ENCODE measurements at places on chromosomes 6 and 20. TPM values are rescaled to one million over a fixed set of nuclear protein-coding genes. Genes with fewer than 3 reads are reported as not detected.

DNA sequence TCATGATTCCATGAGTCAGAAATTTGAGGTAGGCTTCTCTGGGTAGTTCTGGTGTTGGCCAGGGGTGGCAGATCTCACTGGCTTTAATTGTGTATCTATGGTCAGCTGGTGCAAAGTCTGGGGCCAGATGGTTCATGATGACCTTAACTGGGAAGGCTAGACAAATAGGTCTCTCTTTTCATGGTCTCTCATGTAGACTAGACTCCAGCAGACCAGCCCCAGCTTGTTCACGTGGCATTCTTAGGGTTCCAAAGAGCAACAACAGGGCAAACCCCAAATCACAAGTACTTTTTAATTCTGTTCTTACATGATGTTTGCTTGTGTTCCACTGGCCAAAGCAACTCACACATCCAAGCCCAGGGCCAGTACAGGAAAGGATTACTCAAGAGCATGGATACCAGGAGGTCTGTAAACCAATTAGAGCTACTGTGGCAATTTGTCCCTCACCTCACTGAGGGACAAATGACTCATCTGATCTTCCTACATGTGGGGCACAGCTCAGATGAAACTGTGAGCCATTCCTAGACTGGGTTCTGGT, 79.5 kb upstream of the PBOV1 start:
- peaks cover 16% of the 10 kb centered on the region for H3K27me3 ChIP-seq
- no peaks in the 10 kb centered on the region for H3K36me3 ChIP-seq
- H3K4me3 ChIP-seq = no peak overlapping the region
- no peak overlapping the region for H3K27ac ChIP-seq
- no peak for DNase-seq

Gene ADGRF1
- total RNA-seq = not detected

Gene KIF6
- total RNA-seq = 1.8 TPM

GRCh38 chr6:48136856-48137255, 25.9 kb upstream of the PTCHD4 start:
- no peak overlapping the region for H3K27ac ChIP-seq
- H3K4me3 ChIP-seq = no peak overlapping the region
- peaks cover 40% of the 10 kb centered on the region for H3K4me1 ChIP-seq
- no peaks in the 10 kb centered on the region for H3K27me3 ChIP-seq

DNA sequence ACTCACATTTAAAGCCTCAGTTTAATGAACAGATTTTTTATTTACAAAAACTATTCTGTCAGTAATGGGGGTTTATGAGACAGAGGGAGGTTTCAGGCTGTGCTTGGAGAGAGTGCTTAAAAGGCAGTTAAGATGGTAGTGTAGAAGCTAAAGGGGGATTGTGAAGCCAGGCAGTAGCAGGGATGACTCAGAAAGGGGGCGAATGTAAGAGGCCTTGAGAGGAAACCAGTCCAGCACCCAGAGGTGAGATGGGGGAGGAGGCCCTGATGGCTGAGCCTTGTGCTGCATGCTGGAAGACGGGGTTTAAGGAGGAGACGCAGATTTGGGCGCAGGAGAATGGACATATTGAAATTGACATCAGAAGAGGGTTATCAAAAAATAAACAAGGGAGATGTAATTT, 6.6 kb upstream of the SERPINB9 start:
- no peaks in the 10 kb centered on the region for H3K36me3 ChIP-seq
- no peaks in the 10 kb centered on the region for H3K4me1 ChIP-seq
- peaks cover 9% of the 10 kb centered on the region for H3K27me3 ChIP-seq
- H3K27ac ChIP-seq = no peak overlapping the region
- H3K4me3 ChIP-seq = no peak overlapping the region

- H3K4me3 ChIP-seq = no peak overlapping the region
- no peak for DNase-seq
- H3K4me1 ChIP-seq = peaks cover 4% of the 10 kb centered on the region
- peaks cover 11% of the 10 kb centered on the region for H3K36me3 ChIP-seq
Measured at GRCh38 chr20:20593447-20594170, 118.8 kb downstream of the RALGAPA2 start.

Gene WFDC12
- not detected for total RNA-seq

GRCh38 chr6:148169706-148170105, 172.9 kb upstream of the SASH1 start:
- DNase-seq = no peak
- no peak overlapping the region for H3K27ac ChIP-seq
- peaks cover 1% of the 10 kb centered on the region for H3K4me1 ChIP-seq
- H3K36me3 ChIP-seq = no peaks in the 10 kb centered on the region
- H3K27me3 ChIP-seq = no peaks in the 10 kb centered on the region
- no peak overlapping the region for H3K4me3 ChIP-seq

GRCh38 chr6:147751232-147751631, 242.7 kb downstream of the SAMD5 start:
- H3K27me3 ChIP-seq = no peaks in the 10 kb centered on the region
- H3K4me3 ChIP-seq = no peak overlapping the region
- H3K36me3 ChIP-seq = peaks cover 4% of the 10 kb centered on the region
- no peak for DNase-seq
- peaks cover 19% of the 10 kb centered on the region for H3K4me1 ChIP-seq

- H3K27ac ChIP-seq = no peak overlapping the region
- no peaks in the 10 kb centered on the region for H3K36me3 ChIP-seq
- no peaks in the 10 kb centered on the region for H3K4me1 ChIP-seq
- H3K27me3 ChIP-seq = peaks cover 15% of the 10 kb centered on the region
Measured at GRCh38 chr20:19626896-19627295, 131.2 kb upstream of the RIN2 start.

GRCh38 chr20:51935003-51935358, 132.7 kb upstream of the SALL4 start:
- DNase-seq = no peak
- H3K4me1 ChIP-seq = peaks cover 41% of the 10 kb centered on the region
- H3K36me3 ChIP-seq = no peaks in the 10 kb centered on the region
- no peak overlapping the region for H3K4me3 ChIP-seq
- H3K27me3 ChIP-seq = no peaks in the 10 kb centered on the region

DNA sequence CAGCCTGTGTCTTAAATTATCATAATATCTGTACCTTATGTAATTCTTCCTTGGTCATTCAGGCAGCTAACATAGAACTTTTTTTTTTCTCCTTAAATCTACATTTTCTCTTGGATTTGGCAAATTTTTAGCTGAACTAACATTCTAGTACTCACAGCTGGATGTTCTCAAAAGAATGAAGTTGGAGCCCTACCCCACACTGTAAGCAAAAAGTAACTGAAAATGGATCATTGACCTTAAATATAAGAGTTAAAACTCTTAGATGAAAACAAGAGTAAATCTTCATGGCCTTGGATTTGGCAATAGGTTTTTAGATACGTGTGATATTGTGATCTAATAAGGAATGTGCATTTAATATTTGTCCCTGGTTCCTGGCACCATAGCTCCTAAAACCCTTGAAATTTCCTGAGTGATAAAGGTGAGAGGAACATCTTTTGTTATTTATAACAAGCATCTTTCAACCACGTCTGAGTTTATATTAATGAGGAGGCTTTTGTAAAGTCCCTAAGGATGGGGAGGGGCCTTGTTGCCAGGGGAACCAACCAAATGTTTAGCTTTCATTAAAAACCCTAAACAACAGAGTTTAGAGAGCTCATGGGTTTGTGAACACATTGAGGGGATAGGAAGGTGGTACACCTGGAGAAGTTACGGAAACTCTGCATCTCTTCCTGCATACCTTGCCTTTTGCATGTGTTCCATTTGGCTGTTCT, 106.1 kb upstream of the ADGRF4 start:
- peaks cover 2% of the 10 kb centered on the region for H3K4me1 ChIP-seq
- no peak for DNase-seq
- no peaks in the 10 kb centered on the region for H3K27me3 ChIP-seq
- H3K36me3 ChIP-seq = peaks cover 35% of the 10 kb centered on the region
- H3K4me3 ChIP-seq = no peak overlapping the region

- H3K27ac ChIP-seq = no peak overlapping the region
- peaks cover 33% of the 10 kb centered on the region for H3K4me1 ChIP-seq
- H3K4me3 ChIP-seq = no peak overlapping the region
- H3K27me3 ChIP-seq = no peaks in the 10 kb centered on the region
- H3K36me3 ChIP-seq = no peaks in the 10 kb centered on the region
Measured at GRCh38 chr20:9071976-9072726, 3.3 kb downstream of the PLCB4 start.

Gene FNDC11
- total RNA-seq = 0.34 TPM

DNA sequence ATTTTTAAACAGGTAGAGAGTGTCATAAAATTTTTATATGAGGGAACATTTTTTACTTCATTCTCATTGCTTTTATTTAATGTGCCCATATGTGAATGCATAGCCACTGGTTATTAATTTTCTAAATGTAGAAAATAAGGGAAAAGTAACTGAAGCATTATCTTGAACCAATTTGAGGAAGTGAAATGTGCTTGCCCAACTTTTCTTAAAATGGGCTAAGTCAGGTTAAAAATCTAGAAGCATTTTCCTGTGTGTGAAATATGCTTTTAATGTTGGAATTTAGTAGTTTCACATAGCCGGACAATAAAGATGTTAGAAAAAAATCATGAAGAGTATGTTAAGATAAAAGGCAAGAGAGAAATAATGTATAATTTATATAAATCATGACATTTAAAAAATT, 3.8 kb downstream of the SEC23B start:
- no peak for DNase-seq
- peaks cover 21% of the 10 kb centered on the region for H3K4me1 ChIP-seq
- no peak overlapping the region for H3K4me3 ChIP-seq
- H3K27me3 ChIP-seq = no peaks in the 10 kb centered on the region
- peaks cover 32% of the 10 kb centered on the region for H3K36me3 ChIP-seq
- no peak overlapping the region for H3K27ac ChIP-seq

DNA sequence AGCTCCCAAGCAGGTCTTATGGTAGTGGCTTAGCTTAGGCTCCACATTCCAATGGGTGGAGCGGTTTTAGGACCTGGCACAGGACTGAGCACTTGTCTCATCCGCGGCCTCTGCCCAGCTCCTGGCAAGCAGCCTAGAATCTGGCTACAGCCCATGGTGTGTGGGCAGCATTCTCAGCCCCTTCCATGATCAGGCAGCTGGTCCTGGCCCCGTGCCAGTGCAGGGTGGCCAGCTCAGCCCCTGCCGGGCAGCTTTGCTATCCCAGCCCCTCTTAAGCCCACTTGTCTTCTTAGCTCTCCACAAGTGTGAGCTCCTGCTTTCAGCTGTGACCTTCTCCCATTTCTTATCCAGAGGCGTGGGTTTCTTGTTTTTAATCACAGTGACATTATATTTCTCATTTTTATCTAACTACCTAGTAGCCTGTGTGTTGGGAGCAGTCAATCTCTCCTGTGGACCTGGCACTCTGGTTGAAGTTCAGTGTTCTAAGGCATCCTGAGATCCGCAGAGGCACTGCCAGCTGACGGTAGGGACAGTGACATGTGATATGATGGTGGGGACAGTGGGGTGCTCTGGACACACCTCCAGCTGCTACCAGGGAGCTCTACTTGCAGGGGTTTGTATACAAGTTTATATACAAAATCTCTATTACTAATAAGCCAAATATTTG, 119.9 kb upstream of the PRND start:
- H3K4me1 ChIP-seq = peaks cover 7% of the 10 kb centered on the region
- DNase-seq = no peak
- no peaks in the 10 kb centered on the region for H3K36me3 ChIP-seq
- H3K4me3 ChIP-seq = no peak overlapping the region

GRCh38 chr6:89368107-89368506, 15.6 kb upstream of the UBE2J1 start:
- no peak overlapping the region for H3K27ac ChIP-seq
- peaks cover under 1% of the 10 kb centered on the region for H3K27me3 ChIP-seq

- H3K27ac ChIP-seq = no peak overlapping the region
- H3K4me1 ChIP-seq = peaks cover 4% of the 10 kb centered on the region
- DNase-seq = no peak
- no peak overlapping the region for H3K4me3 ChIP-seq
Measured at GRCh38 chr6:30122515-30122914, 9.6 kb upstream of the TRIM31 start.

- H3K27me3 ChIP-seq = peaks cover 25% of the 10 kb centered on the region
- H3K27ac ChIP-seq = no peak overlapping the region
- H3K4me1 ChIP-seq = no peaks in the 10 kb centered on the region
- no peaks in the 10 kb centered on the region for H3K36me3 ChIP-seq
- no peak overlapping the region for H3K4me3 ChIP-seq
Measured at GRCh38 chr6:128848212-128848935, 34.6 kb upstream of the LAMA2 start.

Gene HLA-DQB1
- not detected for total RNA-seq

GRCh38 chr6:49898904-49899566, 32.7 kb upstream of the CRISP1 start:
- H3K4me3 ChIP-seq = no peak overlapping the region
- H3K27ac ChIP-seq = no peak overlapping the region
- no peaks in the 10 kb centered on the region for H3K36me3 ChIP-seq
- H3K27me3 ChIP-seq = no peaks in the 10 kb centered on the region
- no peak for DNase-seq

Gene MGME1
- 40.5 TPM for total RNA-seq

Data from osteocyte (in vitro differentiated cells).